ENCODE measurements at places on chromosomes 13 and 19.

DNA sequence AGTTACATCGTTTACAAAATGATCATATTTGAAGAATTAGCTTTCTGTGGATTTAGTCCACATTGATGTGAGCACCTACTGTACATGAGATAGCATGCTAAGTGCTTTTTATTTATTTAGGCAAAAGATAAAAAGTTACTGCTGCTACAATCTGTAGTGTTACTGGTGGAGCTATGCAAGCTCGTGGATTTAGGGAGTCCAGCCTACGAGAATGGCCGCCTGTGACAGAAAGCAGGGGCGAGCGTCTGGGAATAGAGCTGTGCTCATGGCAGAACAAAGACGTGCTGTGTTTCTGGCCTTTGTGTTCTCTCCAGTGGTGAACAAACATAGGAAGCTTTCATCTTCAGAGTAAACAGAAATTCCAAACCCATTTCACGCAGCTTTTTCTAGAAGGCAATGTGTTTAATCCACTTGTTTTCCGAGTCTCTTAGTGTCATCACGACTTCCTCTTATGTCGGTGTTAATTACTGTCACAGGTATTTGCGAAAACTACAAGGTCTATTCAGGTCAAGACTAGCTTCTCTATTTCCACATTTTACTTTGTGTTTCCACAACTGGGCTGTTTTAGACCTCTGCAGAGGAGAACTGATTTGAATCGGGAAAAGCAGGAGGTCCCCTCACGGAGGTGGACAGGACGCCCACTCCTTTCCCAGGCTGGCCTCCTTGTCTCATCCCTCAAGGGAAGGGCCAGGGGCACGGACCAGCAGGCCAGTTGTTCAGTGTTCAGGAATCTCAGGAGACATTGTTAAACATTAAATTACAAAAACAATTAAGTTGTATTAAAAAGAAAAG, 67.3 kb downstream of the ATP11A start:
- no peak for DNase-seq

DNA sequence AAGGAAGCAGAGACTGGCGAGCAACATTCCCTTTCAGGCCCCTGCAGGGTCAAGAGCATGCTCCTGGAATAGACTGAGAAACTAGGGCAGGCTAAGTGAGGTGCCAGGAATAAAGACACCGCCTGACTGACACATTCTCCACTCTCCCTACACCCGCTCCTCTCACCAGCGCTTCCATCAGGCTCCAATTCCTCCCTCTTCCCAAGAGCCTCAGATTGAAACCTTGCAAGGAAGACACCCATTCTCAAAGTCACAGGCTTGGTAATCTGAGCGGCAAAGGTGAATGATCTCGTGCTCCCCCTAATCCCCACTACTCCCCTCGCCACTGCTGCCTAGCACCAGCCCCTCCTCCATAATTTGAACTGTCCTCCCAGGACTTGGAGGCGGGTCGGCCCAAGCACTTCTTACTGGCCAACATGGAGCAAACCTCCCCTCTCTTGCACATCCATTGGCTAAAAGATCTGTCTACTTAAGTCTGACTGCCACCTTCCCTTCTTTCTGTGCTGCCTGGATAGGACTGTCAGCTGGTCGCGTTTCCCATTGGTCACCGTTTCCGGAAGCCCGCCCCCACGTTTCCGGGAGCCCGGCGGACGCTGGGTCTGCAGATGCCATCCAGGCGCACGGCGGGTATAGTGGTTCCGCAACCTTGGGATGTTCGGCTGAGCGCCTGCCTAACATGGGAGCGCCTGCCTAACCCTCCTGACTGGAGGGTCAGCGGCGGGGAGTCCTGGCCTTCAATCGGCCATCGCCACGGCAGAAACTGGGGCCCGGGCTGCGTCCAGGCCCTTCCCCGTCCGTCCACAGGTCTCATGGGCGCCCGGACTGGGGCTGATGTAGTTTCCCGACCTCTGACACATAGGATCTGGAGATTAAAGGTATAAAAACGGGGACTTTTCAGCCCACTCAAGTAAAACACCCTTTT, 33.6 kb downstream of the ZNF383 start:
- DNase-seq: no peak

DNA sequence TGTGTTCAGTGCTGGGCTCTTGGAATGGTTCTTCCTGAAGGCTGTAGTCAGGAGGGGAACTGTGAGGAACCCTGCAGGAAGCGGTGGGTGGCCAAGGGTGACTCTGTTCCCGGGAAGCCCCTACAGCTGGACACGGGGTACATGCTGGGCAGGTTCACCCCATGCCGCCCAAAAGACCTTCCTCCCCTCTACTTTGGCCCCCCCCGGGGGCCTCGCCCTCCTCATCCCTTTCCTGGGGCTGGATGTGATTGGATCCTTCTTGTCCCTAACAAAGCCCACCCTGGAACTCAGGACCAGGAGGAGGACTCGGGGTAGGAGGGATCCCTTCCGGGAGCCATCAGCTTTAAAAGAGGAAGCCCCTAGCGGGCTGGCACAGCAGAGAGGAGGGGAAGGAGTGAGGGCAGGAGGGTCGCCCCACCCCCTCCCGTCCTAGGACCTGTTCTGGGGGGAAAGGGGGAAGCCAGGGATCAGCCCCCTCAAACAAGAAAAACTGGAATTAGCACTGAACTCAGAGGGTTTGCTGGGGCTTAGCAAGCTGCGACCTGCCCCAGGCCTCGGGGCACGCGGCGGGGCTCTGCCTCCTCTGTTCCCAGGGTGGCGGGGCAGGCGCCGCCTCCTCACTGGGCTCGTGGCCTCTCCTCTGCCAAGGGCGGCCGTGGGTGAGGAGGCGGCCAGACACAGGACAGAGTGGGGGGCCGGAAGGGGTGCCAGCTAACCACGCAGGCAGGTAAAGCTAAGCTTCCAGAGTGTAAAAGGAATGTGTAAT, 4.0 kb downstream of the CEBPA start:
- no peak for DNase-seq

- no peak for DNase-seq
These were observed 388.9 kb upstream of the DACH1 start for GRCh38 chr13:72255908-72256307.

DNA sequence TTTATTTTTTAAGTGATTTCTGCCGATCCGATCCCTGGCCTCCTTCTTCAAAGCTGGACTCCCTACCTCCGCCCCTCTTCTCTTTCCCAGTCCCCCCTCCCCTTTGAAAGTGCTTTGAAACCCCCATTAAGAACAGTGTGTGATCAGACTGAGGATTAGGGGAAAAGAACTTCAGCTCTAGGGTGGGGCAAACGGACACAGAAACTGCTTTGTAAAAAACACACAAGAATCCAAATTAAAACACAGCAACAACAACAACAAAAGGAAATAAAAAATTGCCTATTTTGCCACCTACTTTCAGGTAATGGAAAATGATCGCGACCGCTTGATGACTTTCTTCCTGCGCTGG, 1.4 kb downstream of the SPRY2 start:
- no peak for DNase-seq

- DNase-seq: no peak
These were observed 1.3 kb upstream of the CD22 start for GRCh38 chr19:35327642-35328041.

GRCh38 chr13:101556676-101557123, 104.2 kb downstream of the ITGBL1 start:
- no peak for DNase-seq

- no peak for DNase-seq
These were observed 55.4 kb downstream of the INTS6 start for GRCh38 chr13:51397262-51397941.

- DNase-seq: no peak
These were observed 68.2 kb downstream of the NHLRC3 start for GRCh38 chr13:39106216-39107005.

GRCh38 chr19:49423071-49423984, at the start of gene PTH2:
PTH2 (minus strand) TSS chr19:49423441; CDS start chr19:49423339, 102 bp downstream.
- DNase-seq: no peak

GRCh38 chr13:75302071-75302698, 179.8 kb downstream of the TBC1D4 start:
- DNase-seq: no peak

DNA sequence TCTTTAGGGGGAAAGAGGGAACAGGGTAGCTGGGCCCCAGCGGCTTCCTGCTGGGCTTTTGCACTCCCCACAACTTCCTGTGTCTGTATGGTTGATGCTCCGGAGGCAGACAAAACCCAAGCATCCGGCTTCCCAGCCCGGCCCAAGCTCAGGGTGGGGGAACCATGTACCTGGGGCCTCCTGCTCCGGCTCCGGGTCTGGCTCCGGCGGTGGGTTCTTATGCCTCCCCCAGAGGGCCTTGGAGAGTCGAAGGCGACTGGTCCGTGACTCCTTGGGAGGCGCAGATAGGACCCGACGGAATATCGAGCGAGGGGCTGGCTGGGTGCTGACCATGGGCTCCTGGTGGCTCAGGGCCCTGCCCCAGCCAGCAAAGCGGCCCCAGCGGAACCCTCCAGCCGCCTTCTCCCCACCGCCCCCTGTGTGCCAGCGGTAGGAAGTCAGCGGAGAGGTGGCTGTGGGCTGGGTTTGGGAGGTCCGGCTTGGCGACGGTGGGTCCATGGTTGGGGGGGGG, 428 bp downstream of the RASAL3 start:
- peak; percentile 55 for DNase-seq

DNA sequence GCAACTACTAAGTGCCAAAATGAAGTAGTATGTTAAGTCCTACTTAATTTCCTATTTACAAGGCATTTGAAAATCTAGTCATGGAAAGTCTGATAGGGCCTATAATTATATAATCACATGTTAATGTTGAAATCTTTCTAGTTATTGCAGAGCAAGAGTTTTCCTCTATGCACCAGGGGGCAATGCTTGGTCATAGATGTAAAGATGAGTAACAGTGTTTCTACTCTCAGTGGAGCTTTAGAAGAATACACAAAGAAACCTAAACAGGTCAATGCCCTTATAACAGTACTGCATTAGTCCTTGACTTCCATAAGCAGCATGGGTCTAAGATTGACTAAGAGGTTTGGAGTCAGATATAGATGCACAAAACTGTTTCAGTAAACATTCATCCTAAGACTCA, 218.7 kb downstream of the KCTD12 start:
- no peak for DNase-seq

Data from stimulated activated CD4-positive, alpha-beta T cell treated with anti-CD3 and anti-CD28 coated beads, Interleukin-1b, Interleukin-23, amount 100 ng/mL, for 4 hours (primary cell).